NCI-H524 (cell line): ENCODE measurements at places on chromosomes 16 and 17.

DNA sequence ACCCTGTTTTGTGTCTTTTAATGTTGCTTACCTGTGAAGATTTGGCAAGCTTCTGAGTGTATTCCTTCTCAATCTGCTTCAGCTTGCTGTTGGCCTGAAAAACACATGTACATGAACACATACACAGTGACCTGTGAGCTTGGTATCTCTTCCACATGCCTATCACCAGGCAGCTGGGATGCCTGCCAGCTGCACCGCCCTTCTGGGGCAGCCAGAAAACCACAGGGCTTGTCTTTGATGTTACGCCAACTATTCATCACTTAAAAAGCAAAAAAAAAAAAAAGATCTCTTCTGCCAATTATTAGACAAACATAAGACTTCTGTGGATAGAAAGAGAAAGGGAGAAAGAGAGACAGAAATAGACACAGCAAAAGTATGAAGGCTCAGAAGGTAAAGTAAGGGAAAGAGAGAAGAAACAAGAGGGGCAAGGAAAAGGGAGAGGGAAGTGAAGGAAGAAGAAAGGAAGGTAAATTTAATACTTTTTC lies 189.2 kb upstream of the AXIN2 start:
- no peak for DNase-seq

DNA sequence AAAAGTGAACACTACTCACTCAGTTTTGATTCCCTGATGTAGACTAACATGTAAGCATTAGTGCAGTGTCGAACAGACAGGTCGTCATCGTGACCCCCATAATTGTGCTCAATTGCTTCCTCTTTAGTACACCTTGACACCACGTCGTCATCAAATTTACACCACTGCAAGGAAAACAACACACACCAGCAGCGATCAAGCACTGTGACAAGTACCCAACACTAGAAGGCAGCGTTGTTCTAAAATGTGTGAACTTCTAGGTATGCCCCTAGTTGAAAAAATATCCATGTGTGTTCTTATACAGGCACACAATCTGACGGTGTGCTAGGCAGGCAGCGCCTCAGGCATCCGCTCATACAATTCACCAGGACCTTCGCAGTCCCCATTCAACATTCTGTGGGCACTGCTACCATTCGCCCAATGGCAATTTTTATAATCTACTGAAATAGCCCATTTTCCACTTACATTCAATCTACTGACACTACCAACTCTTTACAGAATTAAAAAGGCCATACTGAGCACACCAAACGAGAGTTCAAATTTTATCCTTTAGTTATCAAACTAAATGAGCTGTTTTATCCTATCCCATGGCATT lies 23.1 kb downstream of the LITAFD start:
- peak; percentile 63 for DNase-seq

DNA sequence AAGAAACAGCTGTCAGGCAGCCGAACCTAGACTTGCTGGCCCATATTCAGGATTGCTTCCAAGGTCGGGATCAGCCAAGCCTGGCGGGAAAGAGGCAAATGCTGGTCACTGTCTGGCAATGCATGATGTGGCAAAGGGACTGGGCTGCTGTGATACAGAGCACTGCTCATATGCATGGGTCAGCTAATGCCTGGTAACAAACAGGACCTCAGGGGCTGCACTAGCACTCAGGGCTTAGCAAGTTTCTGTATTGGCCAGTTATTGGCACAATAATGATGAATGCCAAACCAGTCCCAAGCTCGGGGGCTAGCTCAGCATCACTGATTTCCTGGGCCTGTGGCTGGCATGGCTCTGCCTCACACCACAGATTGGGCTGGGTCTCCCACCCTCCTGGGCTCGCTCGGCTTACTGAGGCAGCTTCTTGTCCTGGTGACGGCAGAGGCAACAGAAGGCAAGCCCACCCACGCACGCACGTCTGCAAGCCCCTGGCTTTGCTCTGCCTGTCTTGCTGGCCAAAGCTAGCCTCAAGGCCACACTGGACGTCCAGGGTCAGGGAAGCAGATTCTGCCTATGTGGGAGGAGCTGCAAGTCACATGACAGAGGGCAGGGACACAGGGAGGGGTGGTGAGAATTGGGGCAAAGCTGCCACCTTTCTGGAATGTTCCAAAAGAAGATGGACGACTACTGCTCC lies 21.4 kb upstream of the RPTOR start:
- no peak for DNase-seq

DNA sequence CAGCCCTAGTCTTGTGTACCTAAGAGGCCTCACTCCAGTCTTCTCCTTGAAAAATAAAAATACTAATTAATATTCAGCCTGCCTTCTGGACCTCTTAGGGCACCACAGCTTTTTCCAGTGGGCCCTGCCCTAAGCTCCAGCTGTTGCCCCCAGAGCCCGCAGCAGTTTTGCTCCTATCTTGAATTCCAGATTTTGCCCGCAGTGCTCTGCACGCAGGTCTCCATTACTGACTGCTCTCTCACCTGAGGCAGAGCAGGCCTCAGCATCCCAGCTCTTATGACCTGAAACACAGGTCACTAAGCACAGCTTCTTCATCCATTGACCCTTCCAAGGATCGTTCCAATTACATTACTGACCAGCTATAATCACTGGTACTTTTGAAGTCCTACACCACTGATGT lies 28.4 kb upstream of the NAGLU start:
- DNase-seq = no peak
